Kasumi-1 (cell line): ENCODE measurements at places on chromosomes 1 and 21.

DNA sequence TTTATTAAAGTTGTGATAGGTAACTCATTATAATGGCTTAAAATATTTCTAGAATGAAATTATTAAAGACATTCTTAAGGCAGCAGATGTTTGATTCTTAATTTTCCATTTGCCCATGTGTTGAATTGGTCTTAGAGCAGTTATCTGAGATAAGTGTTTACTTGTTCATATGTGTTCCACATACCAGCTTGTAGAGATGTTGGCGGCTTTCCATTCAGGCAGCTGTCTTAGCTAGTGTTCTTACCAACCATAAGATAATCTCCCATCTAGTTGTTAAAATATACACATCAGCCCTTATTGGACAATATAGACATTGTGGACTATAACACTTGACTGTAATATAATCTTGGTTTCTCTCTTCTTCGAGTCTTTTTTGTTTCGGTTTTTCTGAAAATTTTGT lies 1372.9 kb upstream of the ADGRL2 start:
- no peak for DNase-seq

DNA sequence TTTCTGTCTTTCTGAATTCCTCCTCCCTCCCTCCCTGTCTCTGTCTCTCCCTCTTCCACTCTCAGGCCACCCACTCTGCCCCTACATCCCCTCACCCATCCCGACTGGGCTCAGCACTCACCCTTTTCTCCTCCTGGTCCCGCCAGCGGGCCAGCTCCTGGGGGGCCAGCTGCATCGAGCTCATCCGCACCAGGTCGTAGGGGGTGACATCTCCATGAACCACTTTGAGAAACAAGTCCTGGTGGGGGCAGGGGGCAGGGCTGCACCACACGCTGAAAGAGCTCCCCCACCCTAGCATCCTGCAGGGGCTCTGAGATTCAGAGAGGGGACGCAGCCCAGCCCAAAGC lies 17.8 kb downstream of the SPOCD1 start:
- DNase-seq, result no peak

DNA sequence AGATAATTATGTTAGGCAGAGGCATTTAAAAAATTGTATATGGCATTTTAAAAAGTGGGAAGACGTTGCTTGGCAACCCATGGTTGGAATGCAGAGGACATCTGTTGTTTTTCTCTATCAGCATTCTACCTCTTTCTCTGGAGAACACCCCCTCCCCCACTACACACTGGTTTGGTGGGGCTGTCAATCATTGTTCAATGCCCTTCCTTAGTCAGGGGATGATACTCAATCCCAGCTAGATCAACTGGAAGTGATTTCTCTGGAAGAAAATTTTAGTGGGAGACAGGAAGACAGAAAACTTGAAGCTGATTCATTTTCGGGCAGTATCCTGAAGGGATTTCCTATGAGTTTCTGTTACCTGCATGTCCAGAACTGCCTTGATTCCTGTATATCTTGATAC lies 35.7 kb upstream of the CAP1 start:
- DNase-seq, result no peak

DNA sequence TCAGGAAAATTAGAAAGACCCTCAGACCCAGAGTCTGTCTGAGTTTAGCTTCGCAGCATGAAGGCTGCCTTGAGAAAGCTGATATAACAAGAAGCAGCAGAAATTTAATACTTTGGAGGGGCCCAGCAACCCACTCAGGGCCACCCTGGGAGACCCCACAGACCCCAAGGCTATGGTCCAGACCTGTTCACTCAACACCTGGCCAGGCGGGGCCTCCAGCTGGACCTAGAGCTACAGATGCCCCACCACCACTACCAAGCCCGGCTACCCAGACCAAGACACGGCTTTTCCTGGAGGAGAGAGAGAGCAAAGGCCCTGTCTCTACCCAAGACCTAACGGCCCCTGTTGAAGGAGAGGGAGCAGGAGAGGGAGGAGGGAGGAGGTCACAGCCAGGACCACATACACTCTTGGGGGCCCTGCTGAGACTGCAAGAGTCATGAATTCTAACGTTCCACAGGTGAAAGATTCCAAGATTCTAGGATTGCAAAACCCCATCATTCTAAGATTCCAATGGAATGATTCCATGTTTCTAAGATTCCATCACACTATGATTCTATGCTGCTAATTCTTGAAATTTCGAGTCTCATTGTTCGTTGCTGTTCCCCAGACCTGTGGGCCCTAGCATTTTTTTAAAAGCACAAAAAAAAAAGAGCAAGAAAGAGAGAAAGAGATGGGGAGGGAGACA lies 53.2 kb downstream of the LACTBL1 start:
- no peak for DNase-seq

- DNase-seq, result peak; percentile 59
Measured at GRCh38 chr1:1402072-1402900, 3.2 kb upstream of the CCNL2 start.

DNA sequence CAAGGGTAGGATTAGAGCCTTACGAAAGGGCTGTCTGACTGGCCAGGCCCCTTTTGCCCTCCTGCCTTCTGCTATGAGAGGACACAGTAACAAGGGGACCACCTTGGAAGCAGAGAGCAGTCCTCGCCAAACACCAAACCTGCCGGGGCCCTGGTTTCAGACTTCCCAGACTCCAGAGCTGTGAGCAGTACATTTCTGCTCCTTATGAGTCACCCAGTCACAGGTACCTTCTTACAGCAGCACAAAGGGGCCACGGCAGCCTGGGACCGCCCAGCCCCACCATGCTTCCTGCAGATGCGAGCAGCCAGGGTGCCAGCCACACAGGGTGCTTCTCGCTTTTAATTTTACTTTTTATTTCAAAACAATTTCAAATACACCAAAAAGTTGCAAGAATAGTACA lies 17.2 kb upstream of the POFUT2 start:
- no peak for DNase-seq

DNA sequence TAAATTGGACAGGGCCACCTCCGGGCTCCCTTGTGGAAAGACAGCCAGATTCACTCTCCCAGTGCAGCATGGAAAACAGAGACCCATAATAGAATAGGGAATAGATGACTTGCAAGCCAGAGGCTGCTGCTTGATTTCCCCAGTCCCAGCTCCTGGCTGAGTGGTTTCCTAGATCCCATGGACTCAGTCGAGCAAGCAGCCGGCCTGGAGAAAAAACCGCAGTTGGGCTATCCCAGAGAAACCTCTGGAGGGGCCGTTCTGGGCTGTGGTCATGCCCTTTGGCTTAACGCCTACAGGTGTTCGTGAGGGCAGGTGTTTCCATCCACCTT lies 61.7 kb downstream of the ELK4 start:
- DNase-seq, result no peak

DNA sequence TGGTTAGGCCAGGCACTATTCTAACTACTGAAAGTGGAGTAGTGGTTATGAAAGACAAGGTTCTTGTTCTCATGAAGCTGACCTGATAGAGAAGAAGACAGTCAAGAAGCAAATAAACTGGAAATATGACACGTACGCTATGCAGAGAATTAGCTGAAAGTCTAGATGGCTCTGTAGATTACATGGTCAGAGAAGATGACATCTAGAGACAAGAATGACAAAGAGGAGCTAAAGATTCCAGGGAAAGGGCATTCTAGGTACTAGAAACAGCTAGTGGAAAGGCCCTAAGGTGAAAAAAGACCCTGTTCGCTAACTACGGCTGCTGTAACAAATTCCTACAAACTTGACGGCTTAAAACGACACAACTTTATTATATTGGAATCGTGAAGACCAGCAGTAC lies 68.0 kb upstream of the NRIP1 start:
- DNase-seq, result no peak

- no peak for DNase-seq
Measured at GRCh38 chr1:97138515-97139032, 417.0 kb downstream of the PTBP2 start.

- DNase-seq, result no peak
Measured at GRCh38 chr1:1665815-1666251, 7.0 kb upstream of the CDK11B start.

DNA sequence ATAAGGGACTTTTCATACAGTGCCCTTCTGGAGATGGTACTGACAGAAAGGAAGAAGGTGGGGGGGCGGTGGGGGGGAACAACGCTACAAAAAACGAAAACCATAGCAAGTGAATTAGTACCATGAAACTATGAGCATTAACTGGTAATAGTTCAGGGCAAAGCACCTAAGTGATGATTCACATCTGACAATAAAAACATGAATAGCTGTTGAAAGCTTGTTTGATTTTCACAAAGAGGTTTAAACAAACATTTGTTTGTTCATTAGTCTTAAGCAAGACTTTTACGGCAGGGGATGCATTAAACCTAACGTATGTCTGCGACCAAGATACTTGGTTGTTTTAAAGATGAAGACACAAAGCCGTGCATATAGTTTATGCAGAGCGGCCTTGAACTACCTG lies 177.5 kb downstream of the LMO4 start:
- DNase-seq, result no peak

- DNase-seq, result no peak
Measured at GRCh38 chr1:38207275-38207674, 160.7 kb upstream of the POU3F1 start.

- DNase-seq, result peak; percentile 84
Measured at GRCh38 chr1:8858888-8859706, 19.4 kb downstream of the ENO1 start.

GRCh38 chr1:28365864-28366263 lies 3.7 kb upstream of the PHACTR4 start:
- DNase-seq, result no peak

- no peak for DNase-seq
Measured at GRCh38 chr1:235995511-235995910, 69.4 kb downstream of the NID1 start.

GRCh38 chr1:36748466-36748865 lies 265.8 kb upstream of the CSF3R start:
- no peak for DNase-seq

DNA sequence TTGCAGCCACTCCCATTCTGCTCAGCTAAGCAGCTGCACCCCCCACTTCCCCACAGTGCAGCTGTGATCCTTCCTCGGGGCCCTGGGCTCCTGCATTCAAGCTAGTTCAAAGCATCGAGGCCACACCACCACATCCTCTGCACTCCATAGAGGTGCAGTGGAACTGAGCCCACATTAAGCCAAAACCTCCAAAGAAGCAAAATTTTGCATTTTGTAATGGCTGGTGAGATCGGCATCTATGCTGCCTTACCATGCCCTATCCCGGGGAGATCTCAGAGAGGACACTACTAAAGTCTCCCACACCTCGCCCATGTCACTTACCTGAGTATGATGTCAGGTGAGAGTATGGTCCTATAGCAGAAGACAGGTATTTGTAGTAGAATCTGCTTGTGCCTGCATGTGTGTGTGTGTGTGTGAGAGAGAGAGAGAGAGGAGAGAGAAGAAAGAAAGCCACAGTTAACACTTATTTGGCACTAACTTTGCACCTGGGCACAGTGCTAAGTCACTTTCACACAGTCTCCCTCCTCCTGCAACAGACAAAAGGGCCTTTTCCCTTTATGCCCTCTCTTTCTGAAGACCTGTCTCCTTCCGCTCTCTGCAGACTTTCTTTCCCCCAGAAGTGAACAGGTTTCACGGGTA lies 89.8 kb downstream of the KIF14 start:
- no peak for DNase-seq

DNA sequence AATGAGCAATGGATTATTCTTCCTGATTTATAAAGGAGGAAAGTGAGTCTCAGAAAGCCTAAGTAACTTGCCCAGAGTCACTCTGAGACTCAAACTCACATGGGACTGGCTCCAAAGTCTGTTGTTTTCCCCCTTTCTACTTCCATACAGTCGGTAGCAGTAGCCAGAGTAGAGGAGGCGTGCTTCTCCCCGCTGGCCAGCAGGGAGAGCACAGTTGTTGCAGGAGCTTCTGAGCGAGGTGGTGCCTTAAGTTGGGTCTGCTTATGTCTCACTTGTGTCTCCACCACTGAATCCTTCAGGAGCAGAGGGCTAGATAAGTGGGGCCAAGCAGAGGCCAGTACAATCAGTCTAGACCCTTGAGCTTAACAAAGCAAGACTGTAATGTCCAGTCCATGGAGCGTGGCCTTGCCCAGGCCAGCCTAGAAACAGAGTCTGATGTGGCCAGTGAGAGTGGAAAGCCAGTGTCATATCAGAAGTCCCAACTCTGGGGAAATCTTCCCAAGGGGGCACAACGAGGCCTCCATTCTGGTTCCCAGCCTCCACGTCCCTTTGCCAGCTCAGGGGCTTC lies 181.9 kb downstream of the ZSCAN20 start:
- DNase-seq, result no peak

DNA sequence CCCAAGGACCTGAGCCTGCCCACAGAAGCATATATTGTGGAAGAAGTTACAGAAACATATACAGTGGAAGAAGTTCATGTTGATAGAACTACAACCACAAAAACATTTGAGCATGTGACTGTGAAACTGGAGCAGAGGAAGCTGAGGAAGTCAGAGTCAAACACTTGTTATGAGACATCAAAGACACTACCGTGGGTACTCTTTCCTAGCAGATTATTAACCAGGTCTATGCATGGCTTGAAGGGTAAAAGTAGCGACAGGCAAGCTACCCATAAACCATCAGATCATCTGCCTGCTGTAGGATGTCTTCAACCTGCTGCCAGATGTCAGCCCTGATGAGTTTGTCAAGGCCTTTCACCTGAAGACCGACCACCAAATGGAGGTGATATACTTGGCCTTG lies 35.8 kb downstream of the IVNS1ABP start:
- no peak for DNase-seq

DNA sequence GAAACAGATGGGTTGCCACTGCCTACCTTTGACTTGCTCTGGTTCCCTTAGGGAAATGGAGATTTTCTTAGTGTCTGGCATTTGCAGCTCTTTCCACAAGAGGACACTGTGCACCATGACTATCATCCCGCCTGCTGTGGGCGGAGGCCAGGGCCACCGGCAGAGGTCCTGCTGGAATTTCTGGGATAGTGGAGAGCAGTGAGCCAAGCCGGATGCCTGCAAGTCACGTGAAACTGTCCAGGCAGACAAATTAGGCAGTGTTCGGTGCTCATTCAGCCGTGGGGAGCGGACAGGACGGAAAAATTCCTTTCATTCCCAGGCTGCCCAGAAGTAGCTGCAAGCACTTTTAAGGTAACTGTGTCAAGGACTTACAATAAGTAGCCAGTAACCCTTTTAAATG lies 43.4 kb downstream of the IGSF5 start:
- DNase-seq, result peak; percentile 10

GRCh38 chr1:109567877-109568672 lies 19.7 kb downstream of the GNAI3 start:
- no peak for DNase-seq

GRCh38 chr1:25647106-25647505 lies 30.5 kb downstream of the MAN1C1 start:
- DNase-seq, result no peak

- no peak for DNase-seq
Measured at GRCh38 chr1:165173409-165173808, 183.1 kb downstream of the LMX1A start.

DNA sequence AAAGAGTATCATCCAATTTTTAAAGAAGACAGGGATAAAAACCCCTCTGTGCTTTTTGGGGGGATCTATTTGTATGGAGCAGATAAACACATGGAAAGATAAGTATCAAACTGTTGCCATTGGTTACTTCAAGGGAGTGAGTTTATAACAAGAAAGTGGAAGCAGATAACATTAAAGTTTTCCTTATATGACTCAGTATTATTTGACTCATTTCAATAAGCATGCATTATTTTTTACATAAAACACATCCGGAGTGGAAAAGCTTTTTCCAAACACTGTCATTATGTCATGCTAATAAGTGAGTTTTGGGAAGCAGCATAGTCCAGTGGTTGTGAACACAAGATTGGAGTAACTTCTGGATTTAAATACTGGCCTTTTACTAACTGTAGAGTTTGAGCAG lies 452.2 kb downstream of the LTN1 start:
- no peak for DNase-seq

GRCh38 chr1:156899956-156900718 lies 6.6 kb downstream of the PEAR1 start:
- DNase-seq, result no peak
